Activated naive CD4-positive, alpha-beta T cell treated with anti-CD3 and anti-CD28 coated beads, Interleukin-2, amount 50 U/mL, for 16 hours (primary cell): ENCODE measurements at places on chromosomes 3 and 15.

DNA sequence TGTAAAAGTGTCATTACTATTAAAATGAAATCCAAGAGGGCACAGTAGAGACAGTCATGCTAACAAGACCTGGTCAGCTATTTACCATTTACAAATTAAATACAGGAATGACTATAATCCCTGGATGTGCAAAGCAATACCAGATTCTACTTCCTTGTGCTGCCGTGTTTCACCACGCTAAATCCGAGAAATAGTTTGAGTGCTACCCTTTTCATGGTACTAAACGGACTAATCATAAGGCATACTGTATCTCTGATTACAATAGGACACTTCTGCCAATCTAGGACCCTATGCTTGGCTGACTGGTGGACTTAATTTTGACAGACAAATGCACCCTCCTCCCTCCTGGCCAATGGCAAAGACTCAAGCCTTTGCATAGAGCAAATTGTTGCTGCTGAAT is 63.0 kb upstream of the NR2F2 start:
- no peak for DNase-seq

GRCh38 chr3:122774564-122774963 is 19.1 kb downstream of the HSPBAP1 start:
- no peak for DNase-seq

- DNase-seq = no peak
Observed at GRCh38 chr15:98123297-98123696, 162.8 kb downstream of the ARRDC4 start.

DNA sequence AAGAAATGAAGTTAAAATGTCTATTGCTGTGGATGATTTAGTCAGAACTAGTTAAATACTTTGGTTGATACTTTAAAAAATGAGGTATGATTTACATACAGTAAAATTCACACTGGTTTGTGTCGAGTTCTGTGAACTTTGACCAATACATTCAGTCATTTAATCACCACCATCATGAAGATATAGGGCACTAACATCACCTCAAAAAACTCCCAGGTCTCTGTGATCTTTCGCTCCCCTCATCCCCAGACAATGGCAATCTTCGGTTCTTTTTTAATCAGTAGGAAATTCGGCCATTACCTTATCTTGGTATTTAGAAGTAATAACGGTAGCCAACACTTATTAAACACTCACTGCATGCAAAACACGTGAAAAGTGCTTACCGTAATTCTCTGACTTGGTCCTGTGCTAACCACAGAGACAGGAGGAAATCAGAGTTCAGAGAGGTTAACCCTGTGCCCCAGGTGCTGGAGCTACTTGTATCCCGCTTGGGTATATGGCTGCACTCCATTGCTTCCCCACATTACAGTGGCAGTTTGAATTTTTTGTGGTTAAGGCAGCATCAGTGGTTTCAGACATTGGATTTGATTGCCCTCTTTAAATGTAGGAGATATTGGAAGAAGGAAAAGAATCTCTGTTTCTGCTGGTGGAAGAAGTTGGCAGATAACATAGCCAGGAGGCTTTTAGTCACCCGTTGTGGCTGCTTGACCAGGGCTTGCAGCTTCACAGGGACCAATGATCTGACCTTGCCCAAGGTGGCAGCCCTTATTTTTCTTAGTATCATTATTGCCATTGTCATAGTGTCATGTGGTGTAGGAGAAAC is 4.2 kb downstream of the PLCL2 start:
- DNase-seq = no peak

GRCh38 chr15:41115161-41115651 is 874 bp downstream of the INO80 start:
- no peak for DNase-seq

DNA sequence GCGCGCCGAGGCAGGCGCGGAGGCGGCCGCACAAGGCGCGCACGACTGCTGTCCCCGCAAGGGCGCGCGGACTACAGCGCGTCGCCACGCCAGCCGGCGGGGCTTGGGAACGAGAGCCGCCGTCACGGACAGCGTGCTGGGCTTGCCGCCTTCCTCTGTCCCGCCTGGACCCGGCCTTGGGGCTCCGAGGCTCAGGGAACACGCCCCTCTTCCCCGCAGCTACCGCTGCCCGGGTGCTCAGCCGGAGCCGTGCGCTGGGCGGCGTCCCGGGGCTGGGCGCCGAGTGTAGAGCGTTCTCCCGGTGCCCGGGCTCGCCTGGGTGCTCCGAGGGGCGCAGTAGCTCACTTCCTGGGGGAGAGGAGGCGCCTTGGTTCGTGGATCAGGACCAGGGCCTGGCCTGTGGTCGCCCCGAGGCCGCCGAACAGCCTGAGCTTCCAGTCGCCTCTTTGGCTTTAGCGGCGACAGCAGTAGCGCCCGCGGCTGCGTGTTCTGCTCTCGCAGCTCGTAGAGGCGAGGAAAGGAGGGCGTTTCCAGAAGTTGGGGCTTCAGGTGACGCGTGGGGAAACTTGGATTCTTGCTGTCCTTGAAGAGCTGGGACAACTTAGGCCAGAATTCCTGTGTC is 226.7 kb upstream of the C2CD4B start:
- DNase-seq = peak; percentile 35

- no peak for DNase-seq
Observed at GRCh38 chr15:61195116-61196002, 33.7 kb downstream of the RORA start.

- no peak for DNase-seq
Observed at GRCh38 chr15:72445426-72445825, 28.7 kb upstream of the ARIH1 start.

GRCh38 chr3:153634683-153635082 is 472.7 kb downstream of the RAP2B start:
- no peak for DNase-seq

GRCh38 chr15:29682781-29683180 is 139.5 kb downstream of the TJP1 start:
- DNase-seq = no peak
